ENCODE measurements at places on chromosomes 11 and 22.
A peak's percentile ranks its signal among the peaks of the same experiment; 100 is the strongest.

DNA sequence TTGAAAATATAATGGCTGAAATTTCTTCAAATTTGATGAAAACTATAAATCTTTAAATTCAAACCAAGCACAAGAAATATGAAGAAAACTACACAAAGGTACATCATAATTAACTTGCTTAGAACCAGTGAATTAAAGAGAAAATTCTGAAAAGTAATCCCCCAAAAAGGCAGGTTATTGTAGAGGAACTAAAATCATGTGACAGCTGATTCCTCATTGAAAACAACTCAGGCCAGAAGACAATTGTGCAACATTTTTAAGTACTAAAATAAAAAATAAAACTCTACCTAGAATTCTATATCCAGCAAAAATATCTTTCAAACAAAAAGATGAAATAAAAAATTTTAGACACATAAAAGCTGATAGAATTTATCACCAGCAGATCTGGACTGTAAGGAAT, 90.3 kb downstream of the SOX6 start:
- DNase-seq, result no peak

DNA sequence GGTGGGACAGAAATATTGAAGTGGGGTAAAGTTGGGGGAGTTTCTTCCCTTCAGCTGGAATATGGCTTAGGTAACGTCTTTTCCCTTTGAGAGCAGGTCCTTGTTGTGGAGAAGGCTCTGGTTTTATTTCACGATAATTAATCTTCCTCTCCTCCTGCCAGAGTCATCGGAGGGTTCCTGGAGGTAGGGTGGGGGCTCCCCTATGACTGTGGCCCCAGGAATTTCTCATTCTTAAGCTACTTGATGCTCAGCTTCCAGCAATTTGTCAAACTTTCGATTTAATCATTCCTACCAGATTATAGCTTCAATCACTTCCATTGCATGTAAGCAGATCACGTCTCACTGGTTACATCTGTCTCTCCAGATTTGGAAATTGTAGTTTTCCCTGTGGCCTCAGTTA, 242.8 kb upstream of the PLET1 start:
- no peak for DNase-seq

DNA sequence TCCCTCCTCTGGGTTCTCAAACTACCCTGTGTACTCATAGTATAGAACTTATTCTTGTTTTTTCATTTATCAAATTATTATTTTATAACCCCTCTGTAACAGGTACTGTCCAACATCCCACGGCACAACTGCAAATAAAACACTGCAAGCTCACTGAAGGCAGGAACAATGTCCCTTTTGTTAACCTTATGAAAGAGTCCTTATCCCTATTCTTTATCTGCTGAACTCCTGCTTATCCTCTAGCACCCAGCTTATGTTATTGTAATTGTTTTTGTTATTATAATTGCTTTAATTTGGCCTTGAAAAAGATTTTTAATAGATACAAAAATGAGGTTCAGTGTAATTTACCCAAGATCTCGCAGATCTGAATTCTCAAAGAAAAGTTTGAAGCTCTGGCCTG, 130.4 kb downstream of the MSANTD4 start:
- DNase-seq, result no peak

DNA sequence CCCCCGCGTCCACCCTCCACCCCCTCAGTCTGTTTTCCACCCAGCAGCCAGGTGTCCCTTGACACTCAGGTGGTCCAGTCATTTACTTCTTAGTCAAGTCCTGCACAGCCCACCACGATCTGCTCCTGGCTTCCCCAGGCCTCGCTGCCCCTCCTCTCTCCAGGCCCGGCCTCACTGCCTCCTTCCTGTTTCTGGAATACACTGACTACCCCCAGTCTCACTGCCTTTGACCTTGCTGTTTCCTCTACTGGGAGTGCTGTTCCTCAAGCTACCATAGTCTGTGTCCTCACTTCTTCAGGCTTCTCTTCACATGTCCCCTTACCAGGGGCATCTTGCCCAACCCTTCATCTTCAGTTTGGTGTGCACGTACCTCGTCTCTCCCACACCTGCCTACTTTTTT, 7.4 kb downstream of the MCM5 start:
- no peak for DNase-seq

DNA sequence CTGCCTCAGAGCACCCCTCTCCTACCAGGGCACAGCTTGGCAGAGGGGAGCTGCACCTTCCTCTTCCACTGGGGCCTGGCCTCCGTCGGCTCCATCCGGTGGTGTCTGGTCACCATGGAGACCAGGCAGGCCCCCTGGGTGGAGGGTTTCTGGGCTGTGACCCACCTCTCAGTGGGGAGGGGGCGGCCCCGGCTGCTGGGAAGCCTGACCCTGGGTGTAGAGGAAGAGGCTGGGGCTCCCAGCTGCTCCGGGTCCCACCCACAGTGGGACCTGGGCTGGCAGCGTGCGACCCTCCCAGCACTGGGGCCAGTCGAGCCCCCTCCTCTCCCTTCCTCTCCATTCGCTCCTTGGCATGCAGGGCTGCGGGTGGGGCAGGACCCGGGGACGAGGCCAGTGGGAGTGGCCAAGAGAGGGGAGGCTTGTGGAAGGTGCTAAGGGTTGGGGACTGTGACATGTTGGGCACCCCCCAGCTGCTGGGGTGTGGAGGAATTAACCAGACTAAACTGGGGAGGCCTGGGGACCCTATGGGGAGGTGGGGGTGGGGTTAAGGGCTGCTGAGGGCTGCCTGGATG, 46.8 kb downstream of the BRSK2 start:
- DNase-seq, result no peak

GRCh38 chr11:62217191-62217748, 8.8 kb downstream of the SCGB2A1 start:
- no peak for DNase-seq

DNA sequence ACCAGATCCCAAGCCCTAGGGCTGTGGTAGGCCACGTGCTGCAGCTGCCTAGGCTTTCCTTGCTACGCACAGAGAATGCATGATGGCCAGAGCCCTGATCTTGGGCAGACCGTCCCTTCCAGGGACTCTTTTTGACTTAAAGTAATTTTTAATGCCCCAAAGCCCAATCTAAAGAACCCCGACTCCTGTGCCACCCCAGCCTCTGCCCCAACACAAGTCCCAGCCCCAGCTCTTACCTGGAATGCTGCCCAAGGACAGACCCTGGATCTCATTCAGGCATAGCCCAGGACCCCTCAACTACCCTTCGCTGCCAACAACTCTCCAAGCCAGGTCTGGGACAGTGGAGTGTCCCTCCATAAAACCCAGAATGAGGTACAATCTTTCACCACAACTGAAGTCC, 211.7 kb upstream of the B3GAT1 start:
- no peak for DNase-seq

GRCh38 chr11:64063777-64064176, 28.0 kb downstream of the FLRT1 start:
- DNase-seq, result no peak

DNA sequence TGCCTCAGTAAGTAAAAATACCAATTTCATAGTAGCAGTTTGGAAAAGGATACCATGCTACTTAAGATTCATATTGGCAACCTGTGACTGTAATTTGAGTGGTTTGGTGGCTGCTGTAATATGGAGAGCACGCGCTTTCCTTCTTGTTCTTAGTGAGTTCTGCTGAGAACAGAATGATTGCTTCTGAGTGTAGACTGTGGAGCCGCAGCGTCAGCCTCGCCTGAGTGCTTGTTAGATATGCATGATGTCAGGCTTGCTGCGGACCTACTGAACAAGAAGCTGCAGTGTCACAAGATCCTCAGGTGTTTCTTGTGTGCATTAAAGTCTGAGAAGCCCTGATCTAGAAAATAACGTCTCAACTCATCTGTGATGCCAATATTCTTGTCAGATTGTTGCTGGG, 143.2 kb downstream of the ARHGAP42 start:
- no peak for DNase-seq

GRCh38 chr11:36109850-36110606, 166.2 kb downstream of the LDLRAD3 start:
- DNase-seq, result no peak

GRCh38 chr22:46458525-46458924, 78.9 kb downstream of the CELSR1 start:
- DNase-seq, result no peak

- DNase-seq, result no peak
These were observed 8.9 kb downstream of the MN1 start for GRCh38 chr22:27792452-27793161.

DNA sequence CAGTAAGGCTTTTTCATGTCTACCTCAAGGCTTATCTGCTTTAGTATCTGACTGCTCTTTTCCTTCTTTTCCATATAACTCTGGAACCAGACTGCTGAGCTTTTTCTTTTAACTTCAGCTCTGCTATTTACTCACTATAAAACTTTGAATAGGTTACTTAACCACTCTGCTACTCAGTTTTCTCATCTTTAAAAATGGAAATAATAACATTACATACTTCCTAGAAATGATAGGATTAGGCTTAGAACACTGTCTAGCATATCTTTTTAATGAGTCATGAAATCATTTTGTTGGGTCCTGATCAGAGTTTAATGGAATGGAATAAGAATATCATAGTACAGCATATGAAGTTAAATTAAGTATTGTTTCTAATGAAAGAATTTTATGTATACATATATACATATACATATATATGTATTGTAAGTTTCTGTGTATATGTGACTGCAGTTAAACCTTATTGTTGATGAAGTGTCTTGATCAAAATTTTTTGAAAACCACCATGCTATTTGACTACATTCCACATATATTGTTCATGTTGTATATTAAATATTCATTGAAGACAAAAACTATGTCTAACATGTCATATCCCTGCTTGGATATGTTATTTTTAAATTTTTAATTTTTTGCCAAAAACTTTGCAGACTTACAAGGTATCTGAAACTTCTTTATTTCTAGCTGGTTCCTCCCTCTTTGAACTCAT, 120.2 kb downstream of the METTL15 start:
- no peak for DNase-seq

- no peak for DNase-seq
These were observed 72.3 kb downstream of the ARFGAP2 start for GRCh38 chr11:47104261-47104950.

DNA sequence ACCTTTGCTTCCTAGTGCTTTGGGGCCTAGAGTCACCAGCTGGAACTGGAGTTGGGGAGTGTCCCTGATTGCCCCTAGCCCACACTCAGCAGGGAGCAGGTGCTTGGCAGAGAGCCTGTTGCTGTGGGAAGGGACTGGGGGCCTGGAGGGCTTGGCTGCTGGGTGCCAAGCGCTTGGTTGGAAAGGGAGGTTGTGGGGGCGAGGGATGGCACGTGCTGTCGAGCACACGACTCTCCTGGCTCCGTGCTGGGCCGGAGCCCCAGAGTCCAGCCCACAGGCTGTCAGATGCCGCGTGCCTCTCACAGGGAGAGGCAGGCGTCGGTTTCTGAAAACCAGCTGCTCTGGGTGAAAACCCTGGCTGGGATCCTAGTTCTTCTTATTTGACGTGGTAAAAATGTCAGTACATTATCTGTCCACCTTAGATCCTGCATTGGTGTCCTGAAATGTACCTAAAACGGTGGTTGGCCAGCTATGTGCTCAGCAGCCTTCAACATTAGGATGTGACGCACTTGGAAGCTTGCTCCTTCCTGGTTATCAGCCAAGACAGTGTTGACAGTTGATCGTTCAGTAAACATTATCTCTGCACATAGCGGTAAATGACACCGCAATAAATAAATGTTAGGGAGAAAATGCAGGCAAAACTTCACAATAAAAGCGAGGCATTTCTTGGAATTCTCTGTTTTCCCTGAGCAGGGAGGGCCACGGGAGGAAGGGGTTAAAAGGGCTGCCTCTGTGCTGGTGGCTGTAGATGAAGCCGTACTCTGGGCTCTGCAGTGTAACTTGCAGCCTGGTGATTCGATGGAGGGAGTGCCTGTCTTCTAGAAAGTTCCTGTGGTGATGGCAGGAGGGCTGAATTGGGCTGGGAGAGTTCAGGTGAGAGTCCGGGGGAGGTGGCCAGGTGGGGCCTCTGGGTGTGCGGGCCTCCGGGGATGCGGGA, 29.2 kb downstream of the GRAMD4 start:
- DNase-seq, result no peak

- no peak for DNase-seq
These were observed 136.0 kb downstream of the C11orf58 start for GRCh38 chr11:16874275-16874975.

DNA sequence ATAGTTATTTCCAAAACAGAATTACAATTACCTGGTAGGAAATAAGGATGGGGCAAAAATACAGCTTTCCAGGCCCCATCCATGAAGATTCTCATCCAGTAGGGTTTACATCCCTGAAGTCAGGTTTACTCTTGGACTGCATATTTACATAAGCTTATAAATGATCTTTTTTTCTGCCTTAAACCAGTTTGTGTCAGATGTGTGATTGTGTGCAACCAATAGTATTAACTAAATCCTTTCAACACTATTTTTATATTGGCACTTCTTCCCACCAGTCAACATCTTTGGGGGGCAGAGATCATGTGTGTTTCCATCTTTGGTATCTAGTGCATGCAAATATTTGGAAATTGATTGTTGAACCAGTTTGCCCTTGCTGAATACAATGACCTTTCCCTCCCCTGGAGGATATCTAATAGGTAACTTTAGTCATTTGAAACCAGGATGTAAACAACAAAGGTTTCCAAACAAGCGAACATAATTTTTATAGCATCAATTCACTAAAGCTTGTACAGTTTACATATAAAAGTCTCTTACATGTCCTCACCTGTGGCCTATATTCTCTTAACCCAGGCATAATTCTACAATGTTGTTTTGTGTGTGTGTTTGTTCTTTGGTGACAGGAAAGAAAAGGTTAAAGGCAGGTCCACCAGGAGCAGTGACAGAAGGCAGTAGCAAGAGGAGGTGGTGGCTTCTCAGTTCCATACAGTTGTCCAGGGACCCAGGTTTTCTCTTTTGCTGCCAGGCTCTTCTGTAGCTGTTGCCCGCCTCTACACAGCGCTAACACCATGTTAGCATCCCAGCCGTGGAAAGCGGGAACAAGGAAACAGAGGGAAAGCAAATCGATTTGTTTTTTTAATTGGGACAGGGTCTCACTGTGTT, 1.7 kb upstream of the ME3 start:
- no peak for DNase-seq

- DNase-seq, result no peak
These were observed 19.3 kb downstream of the GTPBP1 start for GRCh38 chr22:38724926-38725571.

- DNase-seq, result peak; percentile 73
These were observed 3.3 kb downstream of the TKFC start for GRCh38 chr11:61336171-61336935.

DNA sequence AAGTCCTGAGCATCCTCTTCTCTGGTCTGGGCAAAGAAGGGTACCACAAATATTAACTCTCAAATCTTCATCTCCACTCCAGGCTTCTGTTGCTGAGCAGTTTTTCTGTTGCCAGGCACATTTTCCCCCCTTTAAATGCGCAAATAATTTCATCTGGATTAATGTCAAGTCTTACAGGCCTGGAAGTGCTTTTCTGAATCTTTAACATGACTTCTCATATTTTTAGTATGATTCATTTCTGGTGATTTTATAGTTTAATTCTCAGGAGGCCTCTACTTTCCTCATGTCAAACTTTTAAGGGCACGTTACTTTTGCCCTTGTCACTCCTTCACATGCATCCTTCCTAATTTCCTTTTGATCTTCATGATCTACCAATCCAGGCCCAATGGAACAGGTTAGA, 510.2 kb downstream of the METTL15 start:
- DNase-seq, result no peak

- no peak for DNase-seq
These were observed 104.3 kb downstream of the MAML2 start for GRCh38 chr11:96238563-96239135.
